ENCODE measurements at places on chromosomes 16 and 17.

- DNase-seq = no peak
These were observed 538 bp upstream of the FCSK start for GRCh38 chr16:70453892-70454221.

DNA sequence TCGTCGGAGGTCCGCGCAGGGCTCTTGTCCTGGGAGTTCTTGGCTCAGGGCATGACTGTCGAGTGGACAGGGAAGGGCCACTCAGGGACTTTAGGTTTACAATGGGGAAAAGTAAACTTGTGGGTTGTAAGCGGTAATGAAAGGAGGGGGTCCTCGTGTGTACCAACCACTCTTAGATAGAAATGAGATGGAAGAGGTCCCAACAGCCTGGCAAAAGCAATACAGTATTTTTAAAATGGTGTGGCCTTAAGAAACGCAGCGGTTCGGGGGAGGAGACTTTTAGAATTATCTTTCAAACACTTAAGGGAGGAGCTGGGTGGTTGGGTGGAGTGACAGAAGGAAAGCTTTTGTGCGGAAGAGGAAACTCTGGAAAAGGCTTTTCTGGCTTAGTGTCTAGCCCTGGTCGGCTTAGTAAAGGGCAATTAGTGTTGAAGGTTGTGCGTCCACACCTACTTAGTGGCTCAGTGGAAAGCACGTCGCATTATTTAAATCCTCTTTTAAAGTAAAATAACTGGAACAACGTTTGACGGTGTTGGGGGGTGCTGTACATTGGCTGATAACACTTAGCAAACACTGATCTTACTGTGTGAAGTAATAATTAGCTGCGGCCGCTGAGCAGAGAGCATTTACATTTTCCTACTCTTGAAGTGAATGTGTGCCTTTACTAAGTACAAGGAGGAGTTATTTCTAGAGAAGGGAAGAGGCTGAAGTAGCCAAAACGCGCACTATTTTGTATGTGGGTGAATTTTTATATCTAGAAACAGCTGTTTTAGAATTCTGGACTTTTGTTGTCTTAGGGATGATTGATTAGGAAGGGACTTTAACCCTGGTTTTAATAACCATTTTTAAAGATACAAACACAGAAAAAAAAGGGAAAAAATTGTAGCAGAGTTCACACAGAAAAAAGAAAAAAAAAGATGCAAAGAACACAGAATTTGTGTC lies 1.0 kb downstream of the WSB1 start:
- DNase-seq = no peak

GRCh38 chr16:56514845-56515244 lies 5.0 kb downstream of the BBS2 start:
- no peak for DNase-seq

DNA sequence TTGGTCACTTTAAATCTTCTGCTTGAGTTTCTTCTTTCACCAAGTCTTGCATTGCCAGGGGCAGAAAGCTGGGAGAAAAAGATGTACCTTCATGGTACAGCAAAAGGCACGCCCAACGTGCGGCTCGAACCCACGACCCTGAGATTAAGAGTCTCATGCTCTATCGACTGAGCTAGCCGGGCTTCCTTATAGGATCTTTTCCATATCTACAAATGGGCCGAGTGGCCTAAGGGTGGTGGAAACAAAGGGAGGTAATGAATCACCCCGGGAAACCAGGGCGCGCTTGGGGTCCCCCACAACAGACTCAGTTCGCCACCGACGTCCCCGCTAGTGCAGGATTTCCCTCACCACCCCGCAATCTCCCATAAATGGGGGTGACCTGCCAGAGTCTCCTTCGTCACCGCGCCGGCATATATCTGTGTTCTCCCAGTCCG lies 7.5 kb upstream of the OR1F1 start:
- no peak for DNase-seq

- DNase-seq = no peak
These were observed 23.1 kb upstream of the SDK2 start for GRCh38 chr17:73667181-73667959.

GRCh38 chr16:10554569-10554968 lies 25.8 kb downstream of the EMP2 start:
- DNase-seq = no peak

DNA sequence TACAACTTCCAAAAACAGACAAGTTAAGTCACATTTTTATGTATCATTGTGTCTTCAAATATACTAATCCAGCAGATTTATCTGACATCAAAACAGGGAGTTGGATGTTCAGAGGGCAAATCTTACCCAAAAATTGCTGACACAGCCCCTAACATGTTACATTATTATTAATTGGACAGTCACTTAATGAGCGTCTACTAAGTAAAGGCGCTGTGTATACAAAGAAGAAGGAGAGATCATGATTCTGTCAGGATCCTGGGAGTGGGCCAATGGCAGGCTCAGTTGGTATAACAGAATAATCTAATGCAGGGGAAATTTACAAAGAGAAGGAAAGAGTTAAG lies 18.4 kb upstream of the CD300E start:
- DNase-seq = no peak

- DNase-seq = no peak
These were observed 6.5 kb downstream of the LGALS3BP start for GRCh38 chr17:78973196-78973595.

DNA sequence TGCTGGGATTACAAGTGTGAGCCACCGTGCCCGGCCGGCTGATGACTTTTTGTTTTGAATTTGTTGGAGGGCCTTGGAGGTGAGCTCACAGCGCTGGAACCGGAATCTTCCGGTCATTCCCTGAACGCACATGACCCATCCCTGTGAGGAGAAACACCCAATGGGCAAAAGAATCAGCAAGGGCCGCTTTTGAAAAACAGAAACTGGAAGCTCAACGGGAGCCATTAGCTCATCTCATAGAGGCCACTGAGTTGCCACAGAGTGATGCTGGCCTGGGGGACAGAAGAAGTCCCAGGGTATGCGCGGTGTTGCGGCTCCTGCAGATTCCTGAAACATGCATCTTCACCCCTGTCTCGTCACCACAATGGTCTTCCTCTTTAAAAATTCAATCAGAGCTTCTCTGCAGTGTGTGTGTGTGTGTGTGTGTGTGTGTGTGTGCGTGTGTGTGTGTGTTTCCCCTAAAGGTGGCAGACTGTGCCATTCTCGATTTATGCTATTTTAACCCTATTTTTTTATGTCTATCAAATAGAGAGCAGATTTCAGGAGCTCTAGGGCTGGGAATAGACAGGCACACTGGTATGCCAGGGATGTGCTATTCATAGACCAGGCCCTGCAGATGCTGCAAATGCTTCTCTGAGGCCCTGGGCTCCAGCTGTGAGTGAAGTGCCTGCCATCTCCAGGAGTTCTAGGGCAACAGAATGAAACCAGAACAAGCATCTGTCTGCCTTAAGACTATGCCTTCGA lies 68.3 kb downstream of the MARCHF10 start:
- no peak for DNase-seq

- no peak for DNase-seq
These were observed 36.6 kb downstream of the BCO1 start for GRCh38 chr16:81275064-81275532.

DNA sequence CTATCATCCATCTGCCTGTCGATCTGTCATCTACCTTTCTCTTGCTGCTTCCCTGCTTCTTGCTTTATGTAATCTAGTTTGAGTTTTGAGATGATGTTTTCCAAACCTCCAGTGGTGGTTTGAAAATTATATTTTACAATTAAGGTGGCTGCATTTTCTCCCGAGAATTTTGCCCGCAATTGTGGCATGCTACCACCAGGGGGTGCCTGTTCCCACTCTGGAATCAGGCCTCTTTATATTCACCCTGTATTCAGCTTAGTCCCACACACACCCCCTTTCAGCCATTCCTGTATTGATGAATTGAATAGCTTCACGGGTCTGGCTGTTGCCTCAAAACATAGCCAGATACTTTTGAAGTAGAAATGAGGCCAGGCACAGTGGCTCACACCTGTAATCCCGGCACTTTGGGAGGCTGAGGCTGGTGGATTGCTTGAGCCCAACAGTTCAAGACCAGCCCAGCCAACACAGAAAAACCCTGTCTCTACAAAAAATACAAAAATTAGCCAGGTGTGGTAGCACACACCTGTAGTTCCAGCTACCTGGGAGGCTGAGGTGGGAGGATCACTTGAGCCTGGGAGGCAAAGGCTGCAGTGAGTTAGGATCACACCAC lies 3.2 kb downstream of the PRSS22 start:
- no peak for DNase-seq

- no peak for DNase-seq
These were observed 76.0 kb downstream of the IRX3 start for GRCh38 chr16:54210452-54211125.

GRCh38 chr17:31453896-31454295 lies 62.4 kb downstream of the RAB11FIP4 start:
- DNase-seq = no peak

GRCh38 chr16:86089334-86089900 lies 190.5 kb downstream of the IRF8 start:
- DNase-seq = no peak

DNA sequence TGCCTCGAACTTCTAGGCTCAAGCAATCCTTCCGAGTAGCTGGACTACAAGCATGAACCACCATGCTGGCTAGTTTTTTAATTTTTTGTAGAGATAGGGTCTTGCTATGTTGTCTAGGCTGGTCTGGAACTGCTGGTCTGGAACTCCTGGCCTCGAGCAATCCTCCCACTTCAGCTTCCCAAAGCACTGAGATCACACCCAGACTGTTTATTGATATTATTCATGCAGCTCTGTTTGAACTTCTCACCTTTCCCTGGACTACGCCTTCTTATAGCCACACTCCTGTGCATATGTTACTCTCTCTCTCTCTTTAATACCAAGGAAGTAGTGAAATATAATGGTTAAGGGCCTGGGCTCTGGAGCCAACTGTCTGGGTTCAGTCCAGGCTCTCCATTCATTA lies 4.6 kb downstream of the COG7 start:
- no peak for DNase-seq

DNA sequence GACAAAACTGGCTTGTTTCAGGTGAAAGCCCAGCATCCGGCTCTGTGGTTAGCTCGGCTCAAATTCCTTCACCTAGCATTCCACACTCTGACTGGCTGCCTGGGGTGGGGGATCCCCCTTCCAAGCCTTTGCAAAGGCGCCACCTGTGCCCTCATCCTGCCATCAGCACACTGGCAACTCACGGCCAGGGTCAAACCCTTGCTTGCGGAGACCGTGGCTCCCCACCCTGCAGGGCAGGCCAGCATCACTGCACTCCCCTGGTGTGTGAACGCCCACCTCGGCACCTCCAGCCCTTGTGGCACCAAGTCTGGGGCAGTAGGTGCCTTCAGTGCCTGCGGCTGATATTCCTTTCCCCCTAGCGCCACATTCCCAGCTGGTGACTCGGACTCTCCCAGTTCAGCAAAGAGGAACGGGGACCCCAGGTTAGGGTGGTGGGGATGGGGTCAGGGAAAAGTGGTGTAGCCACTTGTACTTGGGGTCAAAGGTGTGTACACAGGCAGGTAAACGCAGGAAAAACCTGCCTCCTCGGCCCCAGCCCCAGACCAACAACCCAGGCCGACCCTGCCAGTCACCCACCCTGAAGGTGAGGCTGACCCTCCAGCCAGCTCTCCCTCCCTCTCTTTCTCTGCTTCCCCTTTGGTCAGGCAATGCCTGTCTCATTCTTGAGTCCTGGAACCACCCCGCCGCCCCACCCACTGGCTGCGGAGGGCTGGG lies 1.1 kb downstream of the FLII start:
- no peak for DNase-seq
